ENCODE measurements at places on chromosomes 11 and 22. TPM values are rescaled to one million over a fixed set of nuclear protein-coding genes. Genes with fewer than 3 reads are reported as not detected.

The FSHB gene
- not detected for polyA plus RNA-seq

The CLP1 gene
- 19.0 TPM for polyA plus RNA-seq

The DRD4 gene
- not detected for polyA plus RNA-seq

The SYCE3 gene
- polyA plus RNA-seq = not detected

The CCDC15 gene
- 1.3 TPM for polyA plus RNA-seq

The SIDT2 gene
- polyA plus RNA-seq = 71.3 TPM

The ME3 gene
- polyA plus RNA-seq = 15.8 TPM

The TM7SF2 gene
- 5.0 TPM for polyA plus RNA-seq

The CARD16 gene
- 2.6 TPM for polyA plus RNA-seq

All from BJ (cell line).